Cerebellar nuclear complex (tissue), 1 donor: ENCODE measurements at places on chromosomes 3 and 15.

DNA sequence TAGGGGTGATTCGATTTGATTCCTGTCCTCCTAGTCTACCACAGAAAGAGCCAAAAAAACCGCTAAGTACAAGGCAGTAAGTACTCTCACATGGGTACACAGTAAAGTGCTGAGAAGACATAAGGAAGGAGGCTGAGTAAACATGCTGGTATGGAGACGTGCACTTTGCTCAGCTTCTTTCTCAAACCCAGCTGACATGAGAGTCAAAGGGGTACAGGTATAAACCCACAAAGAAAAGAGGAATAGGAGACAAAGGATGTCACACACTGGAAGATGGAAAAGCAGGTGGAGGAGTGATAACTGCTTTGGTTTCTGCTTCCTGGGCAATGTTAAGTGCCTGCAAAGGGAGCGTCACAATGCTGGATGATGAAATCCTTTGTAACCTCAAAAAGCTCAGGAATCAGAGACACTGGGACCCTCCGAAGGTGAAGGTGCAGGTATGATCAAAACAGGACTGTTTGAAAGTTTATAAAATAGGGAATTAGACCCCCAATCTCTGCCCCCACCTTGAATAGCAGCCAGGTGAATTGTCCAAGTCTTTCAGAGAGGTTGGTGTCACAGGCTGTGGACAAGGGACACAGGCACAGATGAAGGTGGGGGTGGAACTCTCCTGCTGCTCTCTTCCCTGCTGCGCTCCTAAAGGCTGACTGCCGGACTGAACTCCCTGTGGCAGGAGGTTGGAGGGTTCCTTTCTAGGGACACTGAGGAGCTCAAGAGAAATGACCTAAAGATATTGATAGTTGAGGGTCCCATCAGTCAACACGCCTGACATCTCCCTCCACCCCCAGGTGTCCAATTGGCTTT, 101.8 kb downstream of the RAB11A start:
- DNase-seq, result no peak

GRCh38 chr3:35487376-35487775, 151.9 kb upstream of the ARPP21 start:
- DNase-seq, result no peak

DNA sequence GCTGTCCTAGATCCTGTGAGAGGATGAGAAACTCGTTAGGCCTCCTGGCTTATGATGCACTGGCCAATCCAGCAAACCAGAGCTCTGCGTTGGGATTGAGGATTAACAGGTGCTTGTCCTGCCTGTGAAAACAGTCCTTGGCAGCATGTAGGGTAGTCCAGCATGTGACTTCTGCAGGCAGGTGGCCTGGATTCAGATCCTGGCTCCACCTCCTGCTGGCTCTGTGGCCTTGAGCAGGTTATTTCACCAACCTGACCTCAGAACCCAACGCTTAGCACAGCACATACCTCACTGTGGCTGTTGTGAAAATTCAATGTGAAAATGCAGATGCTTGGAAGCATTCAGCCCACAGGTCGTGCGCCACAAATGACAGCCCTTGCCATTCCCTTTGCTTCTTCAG, 33.6 kb downstream of the PLA2G4D start:
- DNase-seq, result no peak

DNA sequence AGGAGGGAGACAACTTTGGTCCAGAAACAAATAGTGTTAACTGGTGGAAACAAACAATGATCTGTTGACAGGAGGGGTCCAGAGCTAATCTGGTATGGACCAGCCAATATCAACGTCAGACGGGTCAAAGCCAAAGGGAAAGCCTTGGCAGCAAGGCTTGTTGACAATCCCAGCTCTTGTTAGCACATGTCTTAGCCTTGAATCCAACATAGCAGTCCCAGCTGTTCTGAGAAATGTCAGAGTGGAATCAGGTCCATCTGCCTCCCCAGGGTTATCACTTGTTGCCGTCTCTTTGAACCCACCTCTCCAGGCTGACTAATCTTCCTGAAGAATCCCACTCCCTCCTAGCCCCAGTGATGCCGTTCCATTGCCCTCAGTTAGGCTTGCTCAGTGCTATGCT, 404.6 kb upstream of the MCTP2 start:
- DNase-seq, result no peak

DNA sequence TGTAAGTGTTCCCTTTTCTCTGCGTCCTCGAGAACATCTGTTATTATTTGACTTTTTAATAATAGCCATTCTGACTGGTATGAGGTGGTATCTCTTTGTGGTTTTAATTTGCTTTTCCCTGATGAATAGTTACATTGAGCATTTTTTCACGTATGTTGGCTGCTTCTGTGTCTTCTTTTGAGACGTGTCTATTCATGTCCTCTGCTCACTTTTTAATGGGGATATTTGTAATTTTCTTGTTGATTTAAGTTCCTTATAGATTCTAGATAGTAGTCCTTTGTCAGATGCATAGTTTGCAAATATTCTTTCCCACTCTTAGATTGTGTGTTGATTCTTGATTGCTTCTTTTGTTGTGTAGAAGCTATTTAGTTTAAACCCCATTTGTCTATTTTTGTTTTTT, 179.2 kb downstream of the DOCK3 start:
- no peak for DNase-seq

DNA sequence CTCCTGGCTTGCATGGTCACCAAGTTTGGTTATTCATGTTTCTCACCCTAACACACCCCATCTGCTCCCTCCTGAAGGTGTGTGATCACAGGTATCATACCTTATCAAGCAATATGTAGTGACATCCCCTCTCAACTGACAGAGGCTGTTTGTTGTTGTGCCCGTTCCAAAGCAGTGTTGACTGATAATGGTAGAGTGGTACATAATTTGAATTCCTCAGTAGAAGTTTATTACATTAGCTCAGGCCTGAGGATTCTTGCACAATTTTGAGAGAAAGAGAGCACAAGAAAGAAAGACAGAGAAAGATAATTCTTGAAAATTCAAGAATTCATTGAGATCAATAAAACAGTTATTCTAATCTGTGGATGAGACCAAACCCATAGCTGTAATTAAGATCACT, 69.1 kb upstream of the SATB1 start:
- no peak for DNase-seq

- no peak for DNase-seq
Measured at GRCh38 chr15:57565311-57565710, 26.4 kb upstream of the MYZAP start.

DNA sequence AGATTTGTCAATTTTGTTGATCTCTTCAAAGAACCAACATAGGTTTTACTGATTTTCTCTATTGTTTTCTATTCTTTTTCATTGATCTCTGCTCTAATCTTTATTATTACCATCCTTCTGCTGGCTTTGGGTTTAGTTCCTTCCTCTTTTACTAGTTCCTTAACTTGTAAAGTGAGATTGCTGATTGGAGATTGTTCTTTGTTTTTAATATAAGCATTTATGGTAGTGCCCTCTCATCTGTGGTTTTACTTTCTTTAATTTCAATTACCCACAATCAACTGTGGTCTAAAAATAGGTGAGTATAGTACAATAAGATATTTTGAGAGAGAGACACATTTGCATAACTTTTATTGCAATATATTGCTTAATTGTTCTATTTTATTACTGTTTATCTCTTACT, 13.2 kb upstream of the CLRN1 start:
- DNase-seq, result no peak

DNA sequence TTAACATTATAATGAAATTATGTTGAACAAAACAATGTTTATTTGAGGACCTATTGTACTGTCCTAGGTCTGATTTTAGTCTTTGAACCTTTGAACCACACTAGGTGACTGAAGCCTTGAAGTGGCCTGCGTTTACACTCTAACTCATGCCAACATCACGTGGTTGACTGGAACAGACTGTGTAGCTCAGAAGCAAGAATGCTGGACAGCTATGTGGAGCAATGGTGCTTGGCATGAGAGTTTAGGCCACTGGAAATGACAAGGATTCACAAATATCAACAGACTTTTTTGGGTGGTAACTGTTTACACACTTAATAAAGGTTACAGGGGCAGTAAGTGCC, 391.5 kb downstream of the RAP2B start:
- DNase-seq, result no peak

- DNase-seq, result no peak
Measured at GRCh38 chr15:90201130-90201943, at the start of gene SEMA4B. TSS of gene SEMA4B (plus strand) at chr15:90201330. CDS start at chr15:90201579, 249 bp downstream.

DNA sequence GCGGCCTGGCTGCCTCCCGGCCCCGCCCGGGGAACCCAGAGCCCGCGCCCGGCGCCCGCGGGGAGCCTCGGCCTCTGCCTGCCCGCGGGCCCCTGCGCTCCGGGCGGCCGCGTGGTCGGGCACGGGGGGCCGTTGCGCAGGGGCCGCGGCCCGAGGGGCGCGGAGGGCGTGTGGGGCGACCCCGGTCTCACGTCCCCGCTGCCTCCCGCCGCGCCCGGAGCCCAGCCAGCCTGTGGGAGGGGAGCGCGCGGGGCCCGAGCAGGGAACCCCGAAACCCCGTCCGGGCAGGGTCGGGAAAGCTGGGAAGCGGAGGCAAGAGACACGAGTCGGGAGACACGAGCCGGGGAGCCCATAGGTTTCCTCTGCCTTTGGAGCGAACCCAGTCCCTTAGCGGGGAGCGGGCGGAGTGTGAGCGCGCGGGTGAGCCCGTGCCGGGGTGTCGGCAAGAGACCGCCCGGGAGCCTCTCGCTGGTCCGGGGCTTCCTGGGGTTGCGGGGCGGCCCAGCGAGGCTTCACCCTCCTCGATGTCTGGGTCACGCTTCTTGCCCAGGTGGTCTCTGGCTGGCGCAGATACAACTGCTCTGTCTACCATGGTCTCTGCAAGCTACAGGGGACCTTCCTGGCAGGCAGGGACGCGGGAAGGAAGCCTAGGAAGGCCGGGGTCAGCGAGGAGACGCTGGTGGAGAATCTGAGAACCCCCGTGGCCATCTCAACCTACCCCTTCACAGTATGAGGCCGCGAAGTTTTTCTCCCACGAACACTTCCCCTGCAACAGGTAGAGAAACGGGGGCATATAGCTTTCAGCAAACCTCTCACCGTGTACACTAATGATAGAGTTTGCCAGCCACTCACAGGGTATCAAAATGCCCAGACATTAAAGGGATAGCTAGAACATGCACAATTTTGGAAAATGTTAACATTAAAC, 586 bp downstream of the LRRK1 start:
- DNase-seq, result no peak

GRCh38 chr3:108489776-108490175, 20.6 kb downstream of the MYH15 start:
- DNase-seq, result no peak

GRCh38 chr3:179045719-179046402, 25.7 kb downstream of the ZMAT3 start:
- DNase-seq, result no peak
